ENCODE measurements at places on chromosomes 5 and 9. TPM values are rescaled to one million over a fixed set of nuclear protein-coding genes. Genes with fewer than 3 reads are reported as not detected.

Gene MORN5
- polyA plus RNA-seq = not detected

Gene MLANA
- not detected for polyA plus RNA-seq

Gene ZNF782
- 1.2 TPM for polyA plus RNA-seq

Gene NUTM2F
- not detected for polyA plus RNA-seq

DNA sequence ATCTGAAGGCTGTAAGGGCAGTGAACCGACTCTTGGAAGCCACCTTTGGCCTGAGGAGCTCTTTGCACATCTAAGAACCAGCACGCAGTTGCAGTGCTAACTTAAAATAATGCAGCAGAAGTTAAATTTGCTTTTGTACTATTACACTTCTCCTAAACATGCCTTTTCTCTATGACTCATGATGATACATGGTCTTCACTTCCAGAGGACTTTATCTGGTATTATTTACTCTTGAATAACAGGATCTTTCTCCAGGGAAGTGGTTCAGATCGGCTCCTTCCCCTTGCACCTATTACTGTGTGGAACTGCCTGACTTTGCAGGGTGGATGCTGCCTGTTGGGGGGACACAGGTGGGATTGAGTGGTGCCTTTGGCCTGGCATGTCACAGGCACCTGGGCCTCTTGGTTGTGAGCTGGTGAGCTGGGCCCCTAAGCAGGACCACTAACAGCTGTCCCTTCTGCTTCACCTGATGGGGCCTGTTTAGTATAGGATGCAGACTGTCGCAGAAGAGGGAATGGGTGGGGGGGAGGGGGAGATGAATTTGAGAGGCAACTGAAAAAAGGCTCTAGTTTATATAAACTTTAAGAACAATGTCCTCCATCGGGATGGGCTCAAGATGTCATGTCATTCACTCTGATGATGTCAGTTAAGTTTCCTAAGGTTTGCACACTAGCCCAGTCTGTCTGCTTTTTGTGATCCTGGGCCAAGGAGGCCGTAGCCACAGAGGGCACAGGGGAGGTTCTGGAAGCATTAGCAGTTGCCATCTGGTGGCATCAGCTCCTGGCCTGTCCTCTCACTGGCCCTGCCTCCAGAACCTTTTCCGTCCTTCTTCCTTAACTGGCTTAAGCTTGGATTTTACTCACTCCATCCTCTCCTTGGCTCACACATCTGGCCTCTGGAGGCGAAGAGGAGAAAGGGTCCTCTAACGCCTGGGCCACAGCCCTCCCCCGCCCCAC is 33.9 kb upstream of the GABBR2 start:
- no peaks in the 10 kb centered on the region for H3K36me3 ChIP-seq
- no peak overlapping the region for H3K4me3 ChIP-seq
- no peak for DNase-seq
- no peaks in the 10 kb centered on the region for H3K27me3 ChIP-seq
- H3K4me1 ChIP-seq = no peaks in the 10 kb centered on the region
- H3K27ac ChIP-seq = no peak overlapping the region

DNA sequence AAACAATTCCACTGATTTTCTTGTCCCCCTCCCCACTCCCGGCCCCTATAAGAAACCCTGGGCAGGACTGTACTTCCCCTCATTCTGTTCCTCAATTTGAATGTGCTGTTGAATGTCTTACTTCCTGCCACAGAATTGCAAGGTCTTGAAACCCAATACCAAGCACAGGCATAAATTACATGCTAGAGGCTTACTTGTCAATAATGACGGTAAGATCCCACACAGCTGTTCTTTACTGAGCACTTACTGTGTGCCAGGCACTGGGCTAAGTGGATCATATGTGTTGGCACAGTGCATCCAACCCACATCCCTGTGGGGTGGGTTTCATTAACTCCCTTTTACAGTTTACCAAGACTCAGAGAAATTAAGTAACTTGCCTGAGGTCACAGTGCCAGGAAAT is 63.4 kb downstream of the MVB12B start:
- H3K27ac ChIP-seq = no peak overlapping the region
- no peaks in the 10 kb centered on the region for H3K4me1 ChIP-seq
- no peaks in the 10 kb centered on the region for H3K27me3 ChIP-seq
- H3K4me3 ChIP-seq = no peak overlapping the region
- no peak for DNase-seq
- H3K36me3 ChIP-seq = peaks cover 56% of the 10 kb centered on the region

DNA sequence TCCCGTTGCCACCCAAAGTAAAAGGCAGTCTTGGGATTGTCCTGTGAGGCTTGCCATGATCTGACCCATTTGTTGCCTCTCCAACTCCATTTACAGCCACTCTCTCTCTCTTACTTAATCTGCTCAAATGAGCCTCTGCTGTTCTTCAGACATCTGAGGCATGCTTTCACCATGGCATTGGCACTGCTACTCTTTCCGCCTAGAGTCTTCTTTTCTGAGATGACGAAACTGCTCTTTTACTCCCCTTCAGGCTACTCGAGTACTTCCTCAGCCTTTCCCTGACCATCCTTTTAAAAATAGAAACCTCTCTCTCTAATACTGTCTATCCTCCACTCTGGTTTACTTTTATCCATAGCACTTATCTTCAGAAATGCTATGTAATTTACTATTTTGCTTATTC is 9.0 kb downstream of the FOCAD start:
- H3K36me3 ChIP-seq = no peaks in the 10 kb centered on the region
- no peak for DNase-seq
- no peak overlapping the region for H3K27ac ChIP-seq
- no peaks in the 10 kb centered on the region for H3K27me3 ChIP-seq
- H3K4me3 ChIP-seq = no peak overlapping the region

DNA sequence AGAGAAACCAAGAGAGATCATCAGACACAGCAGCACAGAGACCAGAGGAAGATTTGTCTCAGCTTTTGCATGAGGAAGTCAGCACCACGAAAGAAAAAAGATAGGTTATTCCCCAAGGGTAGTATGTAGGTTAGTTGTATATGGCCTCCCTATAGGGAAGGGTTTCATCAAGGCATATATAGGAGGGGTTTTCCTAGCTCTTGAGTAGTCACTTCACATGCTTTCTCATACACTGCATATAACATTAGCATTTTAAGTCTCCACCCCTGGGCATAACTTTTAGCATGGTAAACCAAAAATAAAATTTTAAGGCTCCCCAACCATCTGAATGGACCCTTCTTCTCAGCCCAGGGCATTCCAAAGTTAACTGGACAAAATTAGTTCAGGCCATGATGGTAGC is 1571.6 kb upstream of the ACO1 start:
- no peak for DNase-seq
- no peaks in the 10 kb centered on the region for H3K4me1 ChIP-seq
- H3K36me3 ChIP-seq = no peaks in the 10 kb centered on the region

- no peak for DNase-seq
- H3K36me3 ChIP-seq = peaks cover 2% of the 10 kb centered on the region
- no peak overlapping the region for H3K4me3 ChIP-seq
These were observed 56.7 kb downstream of the PCDH1 start for GRCh38 chr5:141821430-141821925.

Data from small intestine (tissue), 16 donors.